GM23338 (cell line): ENCODE measurements at places on chromosomes 2 and 18. TPM values are rescaled to one million over a fixed set of nuclear protein-coding genes. Genes with fewer than 3 reads are reported as not detected.

PROC gene
- total RNA-seq: 1.2 and 1.7 TPM in 2 replicates

MDH1 gene
- 275 and 294 TPM in 2 replicates for total RNA-seq

CDK15 gene
- not detected in 2 replicates for total RNA-seq

KANSL3 gene
- total RNA-seq: 27.2 and 31.4 TPM in 2 replicates
